ENCODE measurements at places on chromosomes 4 and X.
A peak's percentile ranks its signal among the peaks of the same experiment; 100 is the strongest.

- no peak for DNase-seq
These were observed 267.2 kb downstream of the MAPK10 start for GRCh38 chr4:86092684-86093083.

GRCh38 chrX:23662853-23663252 is 4.4 kb upstream of the PRDX4 start:
- DNase-seq, result no peak

- DNase-seq, result no peak
These were observed 29.0 kb upstream of the TLR2 start for GRCh38 chr4:153655002-153655541.

DNA sequence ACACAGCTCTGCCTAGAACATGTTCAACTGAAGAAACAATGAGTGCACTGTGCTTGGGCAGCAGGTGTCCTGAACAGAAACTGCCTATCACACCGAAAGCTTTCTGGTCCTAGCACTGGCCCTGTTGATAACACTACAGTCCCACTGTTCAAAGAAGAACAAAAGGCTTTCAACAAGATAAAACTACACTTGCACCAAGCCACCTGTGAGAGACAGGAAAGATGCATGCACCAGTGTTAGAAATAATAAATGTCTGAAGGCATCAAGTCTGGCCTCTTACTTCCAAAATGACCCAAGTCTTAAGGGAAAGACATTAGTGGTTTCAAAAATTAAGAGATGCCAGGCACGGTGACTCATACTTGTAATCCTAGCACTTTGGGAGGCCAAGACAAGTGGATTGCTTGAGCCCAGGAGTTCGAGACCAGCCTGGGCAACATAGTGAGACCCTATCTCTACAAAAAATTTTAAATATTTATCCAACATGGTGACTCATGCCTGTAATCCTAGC is 68.7 kb downstream of the APBB2 start:
- no peak for DNase-seq

- DNase-seq, result no peak
These were observed 440.9 kb downstream of the INPP4B start for GRCh38 chr4:142405021-142405694.

DNA sequence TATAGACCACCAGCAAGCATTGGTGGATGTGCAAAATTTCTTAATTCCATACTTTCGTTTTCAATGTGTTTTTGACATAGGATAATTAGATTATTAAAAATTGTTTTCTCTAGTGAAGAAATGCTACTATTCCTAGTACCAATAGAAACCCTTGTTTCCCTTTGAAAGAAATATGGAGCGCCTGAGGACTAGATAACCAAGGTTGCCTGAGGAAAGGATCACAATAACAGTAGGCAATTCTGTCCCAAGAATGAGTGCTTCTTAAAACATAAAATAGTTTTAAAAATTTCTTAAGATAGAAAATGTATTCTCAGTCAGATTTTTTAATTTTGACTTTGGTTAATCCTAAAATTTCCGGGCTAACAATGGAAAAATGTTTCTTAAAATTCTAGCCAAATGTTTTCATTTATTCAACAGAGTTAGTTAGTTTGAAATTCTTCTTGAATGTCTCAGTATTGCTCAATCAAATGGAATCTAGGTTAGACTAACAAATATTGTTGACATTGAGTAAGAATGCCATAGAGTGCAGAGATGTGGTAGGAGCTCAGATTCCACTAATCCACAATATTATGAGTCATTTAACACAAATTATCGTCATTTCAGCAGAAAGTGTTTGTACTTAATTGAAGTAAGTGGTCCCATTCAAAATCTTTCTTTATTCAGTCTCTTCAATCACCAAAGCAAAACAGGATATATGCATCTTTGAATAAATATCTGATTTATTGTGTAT is 666.0 kb downstream of the GRID2 start:
- DNase-seq, result no peak

- DNase-seq, result no peak
These were observed 18.2 kb downstream of the SH3RF1 start for GRCh38 chr4:169252339-169253112.

DNA sequence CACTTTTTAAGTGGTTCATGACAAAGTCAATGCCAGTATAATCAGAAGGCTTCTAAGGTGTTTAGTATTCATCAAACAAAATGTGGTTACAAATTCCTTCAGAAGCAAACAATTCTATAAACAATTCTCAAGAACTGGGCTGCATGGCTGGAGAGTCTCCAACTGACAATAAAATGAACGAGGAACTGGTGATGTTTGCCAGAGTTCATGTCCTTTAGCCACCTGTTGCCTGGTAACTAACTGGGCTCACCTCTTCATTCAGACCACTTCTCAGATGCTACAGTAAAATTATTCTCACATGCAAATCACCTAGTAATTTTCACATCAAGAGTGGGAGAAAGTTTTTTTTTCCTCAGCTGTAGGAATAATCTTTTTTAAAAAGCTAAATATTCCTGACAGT is 53.3 kb downstream of the CAMK2D start:
- no peak for DNase-seq

DNA sequence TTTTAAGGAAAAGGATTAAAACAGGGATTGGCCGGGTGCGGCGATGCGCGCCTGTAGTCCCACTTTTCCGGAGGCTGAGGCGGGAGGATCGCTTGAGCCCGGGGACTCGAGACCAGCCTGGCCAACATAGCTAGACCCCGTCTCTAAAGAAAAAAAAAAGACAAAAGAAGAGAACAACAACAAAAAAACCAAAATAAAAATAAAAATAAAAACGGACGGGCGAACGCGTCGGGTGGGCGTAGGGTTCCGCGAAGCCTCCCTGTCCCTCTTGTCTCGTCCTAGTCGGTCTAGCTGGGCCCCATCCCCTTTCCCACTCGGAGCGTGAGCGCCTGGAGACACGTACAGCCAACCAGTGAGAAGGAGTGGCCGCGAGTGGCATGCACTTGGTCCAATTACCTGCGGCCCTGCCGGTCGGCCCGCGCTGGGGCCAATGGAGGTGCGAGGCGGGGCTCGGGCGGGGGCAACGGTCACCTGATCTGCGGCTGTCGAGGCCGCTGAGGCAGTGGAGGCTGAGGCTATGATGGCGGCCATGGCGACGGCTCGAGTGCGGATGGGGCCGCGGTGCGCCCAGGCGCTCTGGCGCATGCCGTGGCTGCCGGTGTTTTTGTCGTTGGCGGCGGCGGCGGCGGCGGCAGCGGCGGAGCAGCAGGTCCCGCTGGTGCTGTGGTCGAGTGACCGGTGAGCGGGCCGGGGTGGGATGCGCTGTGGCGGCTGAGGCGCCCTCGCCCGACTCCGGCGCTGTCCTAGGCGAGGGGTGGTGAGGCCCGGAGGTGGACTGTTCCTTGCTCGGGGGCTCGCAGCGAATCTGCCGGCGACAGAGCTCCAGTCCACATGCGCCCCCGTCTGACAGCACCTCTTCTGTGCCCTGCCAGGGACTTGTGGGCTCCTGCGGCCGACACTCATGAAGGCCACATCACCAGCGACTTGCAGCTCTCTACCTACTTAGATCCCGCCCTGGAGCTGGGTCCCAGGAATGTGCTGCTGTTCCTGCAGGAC is at the start of gene ATP6AP1:
Gene ATP6AP1 (plus strand): TSS at position 502 of the 996 bp plus-strand sequence. CDS start 16 bp downstream, at position 518.
- peak; percentile 96 for DNase-seq

DNA sequence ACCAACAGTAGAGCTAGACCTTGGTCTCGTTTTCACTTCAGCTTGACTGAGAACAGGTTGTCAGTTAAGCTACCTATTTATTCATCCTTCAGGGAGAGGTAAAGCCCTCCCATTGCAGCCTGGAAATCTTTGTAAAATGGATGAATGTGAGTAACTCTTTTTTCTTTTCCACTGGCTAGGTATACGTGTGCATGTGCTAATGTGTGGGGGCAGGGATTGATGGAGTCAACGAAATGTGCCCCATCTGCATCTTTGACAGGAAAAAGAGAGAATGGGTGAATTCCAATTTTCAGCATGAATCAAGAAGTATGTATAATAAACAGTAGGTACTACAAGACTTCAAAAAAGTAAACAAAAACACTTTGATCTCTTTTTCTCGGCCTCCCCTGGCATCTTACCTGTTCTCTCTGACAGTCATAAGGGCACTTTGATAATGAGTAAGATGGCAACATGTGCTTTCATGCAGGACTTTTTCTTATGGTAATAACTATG is at the start of gene IL21:
Gene IL21 (minus strand): TSS at position 51 of the 492 bp plus-strand sequence. CDS start 55 bp downstream, outside the sequence.
- DNase-seq, result no peak

DNA sequence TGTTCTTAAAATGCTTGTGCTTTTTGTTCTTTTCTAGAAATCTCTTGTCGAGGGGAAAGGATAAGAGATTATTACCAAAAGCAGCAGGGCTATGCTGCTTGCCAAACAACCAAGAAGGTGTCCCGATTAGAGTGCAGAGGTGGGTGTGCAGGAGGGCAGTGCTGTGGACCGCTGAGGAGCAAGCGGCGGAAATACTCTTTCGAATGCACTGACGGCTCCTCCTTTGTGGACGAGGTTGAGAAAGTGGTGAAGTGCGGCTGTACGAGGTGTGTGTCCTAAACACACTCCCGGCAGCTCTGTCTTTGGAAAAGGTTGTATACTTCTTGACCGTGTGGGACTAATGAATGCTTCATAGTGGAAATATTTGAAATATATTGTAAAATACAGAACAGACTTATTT is 81.5 kb upstream of the PACRGL start:
- DNase-seq, result peak; percentile 7

GRCh38 chr4:175562542-175562941 is 249.5 kb downstream of the GPM6A start:
- no peak for DNase-seq

DNA sequence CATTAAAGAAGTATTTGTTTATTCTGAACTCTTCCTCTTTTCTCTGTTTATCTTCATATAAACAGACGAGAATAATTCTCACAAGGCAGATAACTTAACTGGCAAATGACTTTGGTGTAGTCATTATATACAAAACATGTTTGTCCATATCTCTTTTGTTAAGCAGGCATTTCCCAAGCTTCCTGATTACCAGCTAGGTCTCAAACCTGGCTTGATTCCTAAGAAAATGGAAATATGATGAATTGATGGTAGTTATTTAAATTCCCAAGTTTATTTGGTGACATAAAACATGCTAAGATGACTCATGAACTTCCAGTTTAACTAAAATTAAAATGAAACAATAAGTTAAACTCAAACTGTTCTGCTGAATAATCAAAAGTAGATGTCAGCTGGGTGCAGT is 96.8 kb downstream of the ARSJ start:
- DNase-seq, result no peak

DNA sequence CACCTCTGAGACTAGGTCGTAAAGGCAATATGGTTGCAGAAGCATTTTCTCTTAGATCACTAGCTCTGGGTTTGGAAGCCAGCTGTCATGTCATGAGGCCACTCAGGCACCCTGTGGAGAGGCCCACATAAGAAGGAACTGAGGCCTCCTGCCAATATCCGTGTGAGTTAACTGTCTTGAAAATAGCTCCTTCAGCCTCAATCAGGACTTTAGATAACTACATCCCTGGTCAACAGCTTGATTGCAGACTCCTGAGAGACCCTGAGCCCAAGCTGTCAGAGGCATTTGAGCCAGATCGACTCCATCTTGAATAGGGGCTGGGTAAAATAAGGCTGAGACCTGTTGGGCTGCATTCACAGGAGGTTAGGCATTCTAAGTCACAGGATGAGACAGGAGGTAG is 15.1 kb upstream of the REPS2 start:
- no peak for DNase-seq

GRCh38 chr4:1522606-1523005 is 116.4 kb upstream of the NKX1-1 start:
- DNase-seq, result no peak

DNA sequence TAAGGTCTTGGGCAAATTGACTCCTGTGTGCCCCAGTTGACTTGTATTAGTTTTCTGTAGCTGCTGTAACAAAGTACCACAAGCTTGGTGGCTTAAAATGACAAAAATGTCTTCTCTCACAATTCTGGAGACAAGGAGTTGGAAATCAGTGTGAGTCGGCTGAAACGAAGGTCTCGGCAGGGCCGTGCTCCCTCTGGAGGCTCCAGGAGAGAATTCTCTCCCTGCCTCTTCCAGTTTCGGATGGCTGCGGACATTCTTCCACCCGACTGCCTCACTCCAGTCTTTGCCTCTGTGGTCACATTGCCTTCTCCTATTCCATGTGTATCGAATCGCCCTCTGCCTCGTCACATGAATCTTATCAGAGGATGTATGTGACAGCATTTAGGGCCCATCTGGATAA is 66.0 kb upstream of the PHOX2B start:
- DNase-seq, result peak; percentile 19

- DNase-seq, result no peak
These were observed 85.9 kb downstream of the CASK start for GRCh38 chrX:41837270-41837944.

Data from H7 (cell line).